Activated T-cell treated with anti-CD3 and anti-CD28 coated beads, Interleukin-2, amount 50 U/mL, for 1 hour (primary cell): ENCODE measurements at places on chromosomes 7 and 10.

DNA sequence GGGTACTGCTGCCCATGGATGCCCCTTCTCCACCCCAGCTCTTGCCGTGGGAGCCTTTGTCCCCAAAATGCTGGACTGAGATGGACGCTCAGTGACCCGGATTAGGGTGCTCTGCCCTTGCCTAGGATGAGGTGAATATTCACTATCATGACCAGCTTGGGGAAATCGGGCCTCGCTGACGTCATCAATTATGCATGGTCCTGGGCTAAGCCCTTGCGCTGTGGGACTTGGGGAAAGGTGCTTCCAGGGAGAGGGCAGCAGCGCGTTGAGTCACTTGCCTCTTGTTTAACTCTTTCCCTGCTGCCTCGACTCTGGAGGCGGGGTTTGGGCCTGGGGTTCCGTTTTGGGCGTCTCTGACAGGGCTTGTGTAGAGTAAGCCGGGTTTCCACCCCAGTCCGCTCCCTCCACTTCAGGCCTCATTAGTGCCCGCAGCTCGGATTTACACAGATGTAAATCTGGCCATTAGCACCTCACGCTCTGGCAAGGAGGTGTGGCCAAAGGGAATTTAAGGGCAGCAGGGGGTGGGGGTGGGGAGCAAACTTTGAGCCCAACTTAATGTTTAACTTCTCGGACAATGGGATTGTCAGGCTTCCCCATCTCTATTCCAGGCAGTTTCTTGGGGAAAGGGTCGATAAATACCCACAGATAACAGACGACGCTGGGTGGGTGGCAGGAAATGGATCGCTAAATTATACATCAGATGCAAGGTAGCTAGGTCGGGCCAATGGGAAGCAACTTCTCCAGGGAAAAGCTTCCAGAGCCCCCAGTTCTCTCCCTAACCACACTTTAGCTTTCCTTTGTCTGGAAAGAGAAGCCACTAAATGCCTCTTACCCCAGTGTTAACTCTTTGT, 51.3 kb upstream of the TCF7L2 start:
- DNase-seq: no peak

- no peak for DNase-seq
Observed at GRCh38 chr10:44478040-44478439, 93.1 kb upstream of the CXCL12 start.

DNA sequence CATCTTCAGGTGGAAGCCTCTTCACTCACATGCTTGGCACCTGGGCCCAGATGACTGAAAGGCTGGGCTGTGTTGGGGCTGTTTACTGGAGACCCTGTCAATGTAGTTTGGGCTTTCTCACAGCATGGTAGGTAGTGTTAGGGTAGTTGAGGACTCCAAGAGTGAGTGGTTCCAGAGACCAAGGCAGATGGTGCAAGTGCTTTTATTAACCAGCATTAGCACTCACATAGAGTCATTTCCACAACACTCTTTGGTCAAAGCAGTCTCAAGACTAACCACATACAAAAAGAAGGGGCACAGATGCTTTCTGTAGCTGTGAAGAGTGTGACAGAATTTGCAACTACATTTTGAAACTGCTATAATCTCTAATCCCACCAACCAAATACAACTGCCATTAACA, 135.0 kb downstream of the RTKN2 start:
- no peak for DNase-seq

- DNase-seq: no peak
Observed at GRCh38 chr7:79434098-79434497, 19.4 kb downstream of the MAGI2 start.

DNA sequence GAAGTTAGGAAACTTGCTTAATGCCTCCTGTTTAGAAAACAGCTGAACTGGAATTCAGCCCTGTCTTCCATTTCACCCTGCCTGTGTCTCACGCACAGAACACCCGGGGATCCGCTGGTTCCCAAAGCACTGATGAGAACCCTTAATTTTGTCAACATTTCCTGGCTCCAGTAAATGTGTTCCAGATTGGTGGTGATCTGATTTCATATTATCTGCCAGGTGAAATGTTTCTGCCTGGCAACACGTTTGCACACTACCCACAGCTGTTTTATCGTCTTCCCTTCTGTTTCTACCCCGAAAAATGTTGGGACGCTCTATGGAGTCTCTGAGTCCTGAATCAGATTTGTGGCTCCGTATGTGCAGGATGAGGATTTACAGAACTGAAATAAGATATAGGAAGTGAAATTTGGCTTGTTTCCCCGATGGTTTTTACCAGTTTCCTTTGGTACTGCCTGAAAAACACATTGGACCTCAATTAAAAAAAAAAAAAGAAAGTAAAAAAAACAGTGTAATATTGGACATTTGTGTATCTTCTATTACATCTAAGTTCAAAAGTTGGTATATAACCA, 29.0 kb downstream of the MRC1 start:
- DNase-seq: no peak

DNA sequence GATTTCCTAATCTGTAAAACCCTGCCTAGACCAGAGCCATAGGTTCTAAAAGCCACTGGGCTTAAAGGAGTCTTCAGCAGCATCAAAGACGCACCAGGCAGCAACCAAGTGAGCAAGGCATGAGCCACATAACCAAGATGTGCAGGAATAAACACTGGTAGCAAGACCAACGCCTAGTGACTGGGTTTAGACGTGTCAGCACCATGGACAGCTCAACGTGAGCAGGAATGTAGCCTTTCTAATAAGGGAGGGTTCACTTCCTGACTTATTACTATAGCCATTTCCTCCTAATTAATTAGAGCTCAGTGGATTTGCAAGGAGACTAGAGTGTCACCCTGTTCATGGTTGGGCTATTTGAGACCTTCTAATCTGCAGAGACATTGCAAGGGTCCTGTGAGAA, 223.7 kb downstream of the LHFPL3 start:
- DNase-seq: no peak

DNA sequence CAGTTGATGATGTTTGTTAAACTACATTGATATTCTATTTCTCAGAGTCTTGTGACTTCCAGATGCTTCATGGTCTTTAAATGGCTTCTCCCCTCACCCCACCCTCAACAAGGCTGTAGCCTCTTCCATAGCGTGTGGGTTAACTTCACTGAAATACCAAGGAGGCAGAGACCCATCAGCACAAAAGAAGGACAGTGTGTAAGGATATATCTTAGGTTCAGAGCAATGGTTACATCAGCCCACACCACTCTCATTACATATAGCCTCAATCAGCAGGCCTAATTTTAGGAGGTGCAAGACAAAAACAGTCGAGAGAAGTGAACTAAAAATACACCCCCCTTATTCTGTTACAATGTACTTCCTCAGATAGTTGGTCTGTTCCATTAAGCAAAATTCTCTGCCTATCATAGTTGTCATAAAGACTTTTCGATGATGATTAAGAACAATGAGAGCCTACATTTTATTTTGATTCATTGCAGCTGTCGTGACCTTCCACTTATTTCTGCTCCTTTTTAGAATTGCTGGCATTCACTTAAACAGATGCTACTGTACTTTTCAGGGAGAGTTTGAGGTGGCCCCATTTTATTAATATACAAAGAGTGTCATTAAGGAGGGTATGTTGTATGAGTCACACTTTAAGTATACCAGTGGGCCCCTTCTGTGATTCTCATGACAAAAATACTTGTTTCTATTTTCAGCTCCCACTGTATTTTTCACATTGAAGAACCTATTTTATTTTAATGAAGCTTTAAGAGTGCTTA, 52.1 kb downstream of the WIPF3 start:
- no peak for DNase-seq

- no peak for DNase-seq
Observed at GRCh38 chr10:69303632-69304051, 25.3 kb downstream of the HK1 start.

- DNase-seq: no peak
Observed at GRCh38 chr7:41890631-41891274, 187.9 kb upstream of the INHBA start.

DNA sequence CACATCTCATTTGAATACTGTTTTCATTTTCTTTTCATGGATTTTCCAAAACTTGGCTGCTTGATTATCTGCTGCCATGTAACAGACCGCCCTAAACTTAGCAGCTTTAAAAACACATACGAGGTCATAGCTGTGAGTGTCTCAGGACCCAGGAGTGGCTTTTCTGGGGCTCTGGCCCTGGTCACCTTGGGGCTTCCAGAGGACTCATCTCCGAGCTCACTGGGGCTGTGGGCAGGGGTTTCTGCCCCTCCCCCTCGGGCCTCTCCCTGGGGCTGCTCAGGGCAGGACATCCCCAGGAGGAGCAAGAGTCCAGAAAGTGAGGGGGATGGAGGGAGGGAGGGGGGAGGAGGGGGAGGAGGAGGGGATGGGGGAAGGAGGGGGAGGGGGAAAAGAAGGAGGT, 77.0 kb downstream of the NKX6-2 start:
- no peak for DNase-seq

DNA sequence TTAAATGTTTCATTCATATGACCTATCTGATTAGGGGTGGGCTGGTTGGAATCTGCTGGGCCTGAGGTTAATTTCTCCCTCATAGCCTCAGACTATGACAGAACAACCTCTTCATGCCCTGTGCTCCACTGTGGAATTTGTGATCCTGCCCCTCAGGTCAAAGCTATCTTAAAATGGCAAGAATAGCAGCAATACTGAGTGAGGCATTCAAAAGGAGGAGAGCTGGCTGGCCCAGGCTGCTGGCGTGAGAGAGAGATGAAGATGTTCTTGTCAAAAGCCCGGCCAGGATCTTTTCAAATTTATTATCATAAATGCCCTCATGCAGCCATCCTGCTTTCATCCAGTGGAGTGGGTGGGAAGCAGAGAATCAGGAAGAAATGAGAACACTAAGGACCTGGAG, 41.8 kb upstream of the PLCE1 start:
- no peak for DNase-seq

DNA sequence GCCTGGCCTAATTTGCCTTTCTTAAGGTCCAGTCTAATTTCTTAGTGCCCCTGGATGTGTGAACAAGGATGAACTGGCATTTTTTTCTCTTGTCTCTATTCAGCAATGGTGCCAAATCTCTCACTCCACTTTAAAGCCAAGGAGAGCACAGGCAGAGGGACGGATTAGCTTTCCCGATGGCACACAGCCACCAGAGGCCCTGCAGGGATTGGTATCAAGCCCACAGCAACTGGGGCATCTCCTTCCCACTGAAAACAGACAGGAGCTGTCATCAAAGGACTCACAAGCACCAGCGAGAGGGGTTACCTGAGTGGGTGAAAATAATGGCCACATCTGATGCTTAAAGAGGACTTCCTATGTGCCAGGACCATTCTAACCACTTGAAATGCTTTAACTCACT, 83.1 kb downstream of the ITIH5 start:
- no peak for DNase-seq
